ENCODE measurements at places on chromosomes 2 and 18.

- DNase-seq = no peak
Measured at GRCh38 chr2:23592061-23592685, 207.2 kb downstream of the KLHL29 start.

GRCh38 chr2:220335591-220335915 lies 708.1 kb downstream of the SLC4A3 start:
- DNase-seq = no peak

- DNase-seq = no peak
Measured at GRCh38 chr2:10109311-10109710, 13.2 kb upstream of the RRM2 start.

DNA sequence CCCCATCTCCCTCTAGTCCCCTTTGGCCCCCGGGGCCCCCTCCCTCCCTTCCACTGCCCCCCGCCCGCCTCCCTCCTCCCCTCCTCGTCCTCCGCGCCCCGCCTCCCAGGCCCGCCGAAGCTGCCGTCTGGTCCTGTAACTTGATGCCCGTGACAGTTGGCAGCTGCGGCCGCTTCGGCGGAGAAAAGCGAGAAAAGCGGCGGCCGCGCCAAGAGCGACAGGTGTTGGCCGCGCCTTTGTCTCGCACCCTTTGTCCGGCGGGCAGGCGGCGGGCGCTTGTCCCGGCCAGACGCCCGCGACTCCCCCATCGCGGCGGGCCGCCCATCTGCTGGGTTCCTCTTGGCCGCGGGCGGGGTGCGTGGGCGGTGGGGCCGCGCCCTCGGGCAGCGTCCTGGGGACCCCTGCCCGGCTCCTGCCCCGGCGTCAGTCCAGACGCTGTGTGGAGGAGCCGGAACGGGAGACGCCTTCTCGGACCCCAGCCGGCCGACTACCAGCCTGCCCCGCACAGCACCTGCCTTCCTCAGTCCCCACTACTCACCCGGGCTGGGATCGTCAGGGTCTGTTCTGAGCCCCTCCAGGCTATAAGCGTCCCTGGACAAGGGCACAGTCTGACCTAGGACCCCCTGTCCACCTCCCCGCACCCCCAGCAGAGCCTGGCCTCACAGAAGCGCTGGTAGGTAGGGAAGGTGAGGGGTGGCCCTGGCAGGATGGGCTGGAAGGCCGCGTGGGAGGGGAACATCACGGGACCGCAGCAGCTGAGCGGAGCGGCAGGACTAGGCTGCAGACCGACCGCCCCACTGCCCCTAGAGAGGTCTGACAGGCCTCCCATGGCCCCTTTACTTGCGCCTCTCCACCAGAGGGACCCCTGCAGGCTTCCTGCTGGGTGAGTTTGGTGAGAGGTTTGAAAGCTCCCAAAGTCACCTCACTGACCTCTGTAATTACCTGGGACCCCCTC lies 1.2 kb upstream of the HES6 start:
- no peak for DNase-seq
